LNCaP clone FGC (cell line): ENCODE measurements at places on chromosomes 6 and 20.

DNA sequence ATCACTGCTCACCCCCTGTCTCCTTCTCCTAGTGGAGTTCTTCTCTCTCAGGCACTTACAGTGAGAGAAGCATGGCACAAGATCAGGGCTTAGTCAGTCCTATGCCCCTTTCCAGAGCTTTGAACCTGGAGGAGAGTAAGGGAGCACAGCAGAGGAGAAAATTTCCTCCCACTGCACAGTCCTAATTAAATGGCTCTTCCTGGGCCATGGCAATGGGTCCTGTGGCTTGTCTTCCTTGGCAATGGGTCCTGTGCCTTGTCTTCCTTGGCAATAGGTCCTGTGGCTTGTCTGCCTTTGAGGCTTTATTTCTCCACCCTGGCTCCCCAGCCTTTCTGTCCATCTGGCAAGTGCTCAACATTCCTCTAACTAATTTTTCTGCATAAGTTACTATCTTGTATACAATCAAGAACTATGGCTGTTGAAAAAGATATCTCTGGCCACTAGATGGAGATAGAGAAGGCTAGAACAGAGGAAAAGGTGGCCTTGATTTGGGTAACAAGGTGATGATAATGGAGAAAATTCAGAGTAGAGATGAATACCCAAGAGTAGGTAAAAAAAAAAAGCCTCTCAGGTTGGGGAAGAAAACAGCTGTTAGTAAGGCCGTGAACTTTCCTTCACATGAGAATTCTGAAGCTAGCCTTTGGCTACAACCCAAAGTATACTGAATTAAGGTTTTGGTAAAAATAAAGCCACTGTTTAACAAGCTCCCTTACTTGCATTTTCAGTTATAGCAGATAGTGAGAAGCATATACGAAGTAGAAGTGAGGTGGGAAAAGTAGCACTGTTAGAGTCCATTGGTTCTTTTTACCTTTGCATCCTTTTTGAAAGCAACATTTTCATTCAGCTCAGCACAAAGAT, 504.9 kb downstream of the DOK5 start:
- DNase-seq, result peak; percentile 26

DNA sequence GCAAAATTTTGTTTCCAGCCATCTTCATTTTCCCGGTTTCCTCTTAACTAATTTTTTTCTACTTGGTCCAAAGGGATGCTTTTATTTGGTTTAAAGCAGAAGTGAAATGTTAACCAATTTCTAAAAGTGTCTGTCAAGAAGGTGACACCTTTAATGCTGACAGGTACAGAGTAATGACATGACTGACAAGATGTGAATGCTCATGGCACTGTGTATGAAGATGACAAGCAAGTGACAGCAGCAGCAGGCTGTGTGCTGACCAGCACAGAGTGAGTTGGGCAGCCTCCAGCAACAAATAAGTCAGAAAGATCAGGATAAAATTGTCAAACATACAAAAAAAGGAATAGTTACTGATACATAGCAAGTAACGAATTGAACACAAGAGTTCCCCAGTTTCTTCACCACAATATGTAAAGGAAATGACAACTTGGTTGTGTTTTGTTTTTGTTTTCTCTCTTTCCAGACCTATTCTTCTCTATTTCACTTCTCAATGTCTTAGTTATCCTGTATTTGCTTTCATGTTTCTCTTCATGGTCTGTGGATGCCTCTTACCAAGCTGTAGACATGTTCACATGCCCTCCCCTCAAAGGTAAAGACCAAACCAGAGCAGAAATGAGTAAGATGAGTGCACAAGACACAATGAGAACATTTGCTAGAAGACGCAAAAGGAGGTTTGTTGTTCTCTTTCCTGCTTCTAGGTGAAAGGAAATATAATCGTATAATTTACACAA, 174.9 kb downstream of the FRK start:
- no peak for DNase-seq

DNA sequence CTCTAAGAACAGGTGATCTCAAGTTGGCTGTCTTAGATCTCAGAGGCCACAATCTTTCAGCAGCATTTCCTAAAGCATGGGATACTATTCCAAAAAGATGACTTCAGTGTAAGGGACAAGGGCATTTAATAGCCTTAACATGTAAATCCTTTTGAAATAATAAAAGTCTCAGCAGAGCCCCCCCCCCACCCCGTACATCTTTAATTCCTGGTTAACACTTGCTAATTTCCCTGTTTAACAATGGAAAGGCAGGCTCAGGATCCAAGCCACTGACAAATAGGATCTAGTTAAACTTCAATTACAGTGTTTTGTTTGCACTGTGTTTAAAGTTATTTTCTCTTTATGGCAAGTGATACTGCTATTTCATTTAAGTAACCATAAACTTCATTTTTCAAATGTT, 12.0 kb downstream of the TASP1 start:
- no peak for DNase-seq

DNA sequence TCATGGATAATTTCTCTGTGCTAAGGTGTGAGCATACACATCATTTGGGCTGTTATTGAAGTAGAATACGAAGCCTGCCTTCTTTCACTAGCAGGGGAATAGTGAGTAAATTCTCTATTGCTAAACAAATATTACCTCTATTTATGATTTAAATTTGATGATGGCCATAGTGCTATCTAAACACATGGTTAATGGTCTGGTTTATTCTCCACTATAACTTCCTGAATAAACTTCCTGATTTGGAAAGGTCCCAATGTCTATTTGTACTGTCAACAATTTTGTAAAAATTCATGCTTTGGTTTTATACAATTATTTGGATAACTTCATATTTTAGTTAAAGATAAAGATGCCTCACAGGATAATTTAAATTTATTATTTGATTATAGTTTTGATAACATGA, 400.8 kb downstream of the ARHGAP18 start:
- peak; percentile 60 for DNase-seq
